ENCODE measurements at places on chromosomes 11 and 22. TPM values are rescaled to one million over a fixed set of nuclear protein-coding genes. Genes with fewer than 3 reads are reported as not detected.

Gene TMPRSS13
- not detected for total RNA-seq

Gene TM7SF2
- 5.6 TPM for total RNA-seq

Gene OR5D18
- total RNA-seq: not detected

Gene ME3
- total RNA-seq: 16.9 TPM

Gene UBQLN3
- not detected for total RNA-seq

Gene VSIG10L2
- not detected for total RNA-seq

Gene DRICH1
- not detected for total RNA-seq

Gene C11orf91
- 1.0 TPM for total RNA-seq

Gene PRG3
- total RNA-seq: not detected

Gene CCDC188
- total RNA-seq: not detected

Gene C22orf15
- not detected for total RNA-seq

Gene TTC36
- not detected for total RNA-seq

Gene GAL3ST3
- not detected for total RNA-seq

Gene CADM1
- total RNA-seq: 26.0 TPM

Gene TEAD1
- total RNA-seq: 57.3 TPM

Gene SAA4
- total RNA-seq: not detected
